Stimulated activated CD4-positive, alpha-beta T cell treated with anti-CD3 and anti-CD28 coated beads, Interleukin-15, amount 100 ng/mL, for 48 hours (primary cell): ENCODE measurements at places on chromosomes 3 and 15.

DNA sequence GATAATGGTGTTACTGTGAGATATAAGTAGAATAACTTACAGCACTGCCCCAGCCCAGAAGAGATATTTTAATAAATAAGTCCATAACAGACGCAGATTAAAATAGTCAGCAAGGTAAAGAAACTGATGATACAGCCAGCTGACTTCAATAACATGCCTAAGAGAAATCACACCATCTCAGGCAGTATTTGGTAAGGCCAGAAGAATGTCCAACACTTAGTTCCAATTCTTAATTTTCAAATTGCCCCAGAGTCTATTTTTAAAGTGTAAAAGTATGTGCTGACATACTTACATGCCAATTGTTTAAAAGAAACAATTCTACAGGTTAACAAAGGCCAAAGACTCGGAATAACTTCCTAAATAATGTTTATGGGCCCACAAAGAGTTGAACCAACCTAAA lies 1.6 kb downstream of the GNB4 start:
- DNase-seq: no peak

GRCh38 chr3:39407773-39408492 lies 1.4 kb downstream of the RPSA start:
- DNase-seq: no peak

- DNase-seq: no peak
Observed at GRCh38 chr3:109369510-109369909, 32.2 kb upstream of the DPPA4 start.

DNA sequence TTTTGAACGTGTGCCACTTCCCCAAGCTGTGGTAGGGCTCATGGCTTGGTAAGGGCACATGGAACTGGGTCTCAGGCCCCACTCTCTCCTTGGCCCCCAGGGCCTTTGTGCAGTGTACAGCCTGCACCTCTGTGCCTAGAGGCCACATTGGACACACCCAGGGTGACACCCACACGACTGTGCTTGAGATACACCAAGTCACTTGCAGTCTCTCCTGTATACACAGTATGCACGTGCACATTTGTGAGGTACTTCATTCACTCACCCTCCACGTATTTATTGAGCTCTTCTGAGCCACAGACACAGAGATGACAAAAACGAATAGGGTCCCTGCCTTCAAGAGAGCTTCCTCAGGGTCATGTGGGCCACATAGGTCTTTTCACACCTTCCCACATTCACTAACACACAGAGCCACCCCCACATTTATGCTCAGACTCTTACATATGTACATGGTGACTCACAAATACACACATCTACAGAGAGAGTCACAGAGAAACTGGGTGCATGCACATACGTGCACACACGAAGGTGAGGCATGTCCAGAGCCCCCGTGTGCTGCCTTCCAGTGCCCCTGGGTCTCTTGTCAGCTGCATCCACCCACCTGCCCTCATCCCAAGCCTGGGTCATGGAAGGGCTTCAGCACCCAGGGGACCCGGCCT lies 9.8 kb upstream of the TMEM115 start:
- DNase-seq: no peak

DNA sequence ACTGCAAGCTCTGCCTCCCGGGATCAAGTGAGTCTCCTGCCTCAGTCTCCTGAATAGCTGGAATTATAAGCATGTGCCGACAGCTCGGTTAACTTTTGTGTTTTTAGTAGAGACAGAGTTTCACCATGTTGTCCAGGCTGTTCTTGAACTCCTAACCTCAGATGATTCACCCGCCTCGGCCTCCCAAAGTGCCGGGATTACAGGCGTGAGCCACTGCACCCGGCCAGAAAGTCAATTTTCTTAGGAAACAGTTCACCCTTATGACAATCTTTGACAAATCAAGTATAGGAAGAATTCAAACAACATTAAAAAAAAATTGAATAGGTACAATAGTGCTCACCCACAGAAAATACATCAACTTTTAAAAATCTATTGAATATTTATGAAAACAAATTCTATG lies 23.6 kb upstream of the DUT start:
- DNase-seq: no peak

- DNase-seq: no peak
Observed at GRCh38 chr3:141387516-141387915, 19.2 kb downstream of the ZBTB38 start.

GRCh38 chr3:152175528-152175889 lies 93.2 kb upstream of the MBNL1 start:
- DNase-seq: no peak

DNA sequence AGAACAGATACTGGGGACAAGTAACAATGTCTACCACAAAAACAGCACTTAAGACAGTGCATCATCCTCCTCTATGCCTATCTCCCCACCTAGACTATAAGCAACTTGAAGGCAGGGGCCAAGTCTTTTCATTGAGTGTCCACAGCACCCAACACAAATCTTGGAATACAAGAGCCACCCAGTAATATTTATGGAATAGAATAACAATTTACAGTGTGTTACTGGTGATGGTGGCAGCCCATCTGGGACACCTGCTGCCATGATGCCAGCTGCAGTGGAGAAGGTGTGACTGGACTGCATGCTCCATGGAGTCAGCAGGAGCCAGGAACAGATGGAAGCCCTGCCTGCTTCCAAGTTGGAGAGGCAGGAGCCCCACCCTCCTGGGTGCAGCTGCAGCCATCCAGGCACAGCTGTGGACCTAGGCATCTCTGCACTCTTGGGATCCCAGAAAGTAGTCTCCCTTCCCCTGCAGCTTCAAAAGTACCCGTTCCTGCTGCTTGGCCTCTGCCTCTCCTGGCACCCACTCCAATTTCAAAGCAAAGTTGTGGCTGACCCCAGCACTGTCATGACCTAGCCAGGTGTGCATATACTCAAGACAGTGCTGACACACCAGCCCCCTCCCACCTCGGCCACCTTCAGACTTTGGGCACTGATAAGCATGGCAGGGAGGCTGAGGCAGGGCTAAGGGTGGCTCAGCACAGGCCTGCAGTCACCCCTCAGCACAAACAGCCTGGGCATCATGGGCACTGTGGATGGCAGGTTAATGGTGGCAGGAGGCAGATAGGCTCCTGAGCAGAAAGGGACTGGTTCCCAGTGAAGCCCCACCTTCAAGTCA lies 94.5 kb downstream of the TPRA1 start:
- no peak for DNase-seq

DNA sequence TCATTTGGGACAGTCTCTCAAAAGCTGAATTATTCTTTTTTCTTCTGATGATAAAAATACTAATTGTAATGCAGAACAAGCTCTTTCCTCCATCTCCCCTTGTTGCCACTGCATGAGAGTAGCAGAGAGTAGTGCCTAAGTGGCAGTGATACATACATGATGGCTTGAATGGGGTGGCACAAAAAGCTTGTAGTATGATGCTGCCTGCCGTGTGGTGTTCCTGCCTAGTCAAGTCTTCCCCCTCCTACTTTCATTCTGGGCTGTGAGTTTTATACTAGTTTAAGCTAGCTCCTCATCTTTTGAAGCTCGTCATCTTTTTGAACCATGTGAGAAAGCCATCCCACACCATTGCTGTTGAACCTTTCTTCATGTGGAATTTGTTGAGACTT lies 230.5 kb downstream of the NFKBIZ start:
- DNase-seq: no peak

DNA sequence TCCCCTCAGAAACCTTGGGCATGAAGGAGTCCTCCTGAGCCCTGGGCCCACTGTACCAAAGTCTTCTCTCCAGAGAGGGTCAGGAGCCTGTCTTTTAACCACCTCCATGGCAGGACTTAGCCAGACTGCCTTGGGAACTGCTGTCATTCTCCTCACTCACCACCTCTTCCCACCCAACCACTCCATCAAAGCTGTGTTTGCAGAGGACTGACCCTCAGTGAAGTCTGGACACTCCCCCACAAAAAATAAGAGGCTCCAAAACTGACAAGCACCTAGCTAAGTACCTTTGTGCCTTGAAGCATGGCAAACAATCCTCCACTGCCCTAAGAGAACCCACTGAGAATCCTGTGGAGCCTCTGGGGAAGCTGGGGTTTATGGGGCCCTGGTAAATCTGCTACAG lies 2.3 kb upstream of the SCAP start:
- no peak for DNase-seq

DNA sequence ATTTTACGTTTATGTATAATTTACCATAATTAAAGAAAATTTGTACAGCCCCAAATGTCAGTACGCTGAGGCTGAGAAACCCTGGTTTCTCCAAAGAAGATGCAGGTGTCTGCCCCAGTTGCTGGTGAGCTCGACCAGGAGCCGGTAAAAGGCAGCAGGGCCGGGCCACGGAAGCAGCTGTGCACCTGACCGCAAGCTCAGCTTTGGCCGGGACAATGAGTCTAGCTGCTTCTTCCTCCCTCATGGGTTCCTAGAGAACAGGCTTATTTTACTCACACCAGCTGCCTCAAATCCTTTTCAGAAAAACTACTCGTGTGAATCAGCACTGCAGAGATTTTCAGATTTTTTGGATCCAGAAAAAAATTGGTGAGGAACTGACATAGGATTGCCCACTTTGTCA lies 18.0 kb upstream of the ZXDC start:
- no peak for DNase-seq

DNA sequence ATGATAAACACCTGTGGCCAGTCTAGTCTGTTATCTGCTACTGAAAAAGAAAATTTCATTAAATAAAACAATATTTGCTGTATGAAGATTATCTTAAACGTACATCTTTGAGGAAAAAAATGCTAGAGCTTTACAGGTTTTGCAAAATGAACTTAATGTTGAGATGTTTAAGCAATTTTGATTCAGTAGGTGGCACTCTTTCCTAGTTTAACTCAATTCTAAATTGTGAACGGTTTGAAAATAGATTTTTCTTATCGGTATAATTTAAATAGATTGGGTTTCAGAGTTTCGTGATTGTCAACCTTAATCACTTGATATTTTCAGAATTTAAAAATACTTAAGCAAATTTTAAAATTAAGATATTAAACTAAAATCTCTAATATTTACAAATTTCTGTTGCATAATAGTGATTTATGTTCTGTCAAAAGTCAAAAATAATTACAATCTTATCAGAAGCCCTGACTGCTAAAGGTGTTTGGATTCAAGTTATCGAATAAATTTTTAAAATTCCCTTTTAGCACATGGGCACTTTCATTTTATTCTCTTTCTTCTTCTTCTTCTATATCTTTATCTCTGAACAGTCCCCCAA lies 7.0 kb upstream of the RNF111 start:
- DNase-seq: no peak

- DNase-seq: no peak
Observed at GRCh38 chr15:48547286-48547685, 98.2 kb downstream of the FBN1 start.

DNA sequence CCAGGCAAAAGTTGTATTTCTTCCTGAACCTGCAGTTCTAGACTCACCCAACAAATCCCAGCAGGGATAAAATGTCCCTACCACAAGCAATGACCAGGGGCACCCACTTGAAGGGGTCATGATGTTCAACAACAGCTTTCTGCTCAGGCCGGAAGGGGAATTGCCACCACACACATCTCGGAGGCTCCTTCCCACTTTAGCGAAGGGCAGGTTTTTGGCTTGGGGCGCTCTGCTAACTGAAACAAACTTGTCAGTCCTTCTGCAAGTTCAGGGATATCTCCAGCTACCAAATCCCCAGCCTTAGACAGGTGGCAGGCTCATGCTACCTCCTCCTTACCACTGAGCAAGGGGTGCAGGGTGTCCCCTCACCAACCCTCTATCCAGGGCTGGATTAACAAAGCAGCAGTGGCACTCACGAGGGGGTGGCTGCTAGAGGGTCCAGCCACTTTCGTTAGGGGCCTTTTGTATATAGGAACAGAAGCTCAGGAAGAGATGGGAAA lies 2.2 kb downstream of the ADCY5 start:
- DNase-seq: no peak

DNA sequence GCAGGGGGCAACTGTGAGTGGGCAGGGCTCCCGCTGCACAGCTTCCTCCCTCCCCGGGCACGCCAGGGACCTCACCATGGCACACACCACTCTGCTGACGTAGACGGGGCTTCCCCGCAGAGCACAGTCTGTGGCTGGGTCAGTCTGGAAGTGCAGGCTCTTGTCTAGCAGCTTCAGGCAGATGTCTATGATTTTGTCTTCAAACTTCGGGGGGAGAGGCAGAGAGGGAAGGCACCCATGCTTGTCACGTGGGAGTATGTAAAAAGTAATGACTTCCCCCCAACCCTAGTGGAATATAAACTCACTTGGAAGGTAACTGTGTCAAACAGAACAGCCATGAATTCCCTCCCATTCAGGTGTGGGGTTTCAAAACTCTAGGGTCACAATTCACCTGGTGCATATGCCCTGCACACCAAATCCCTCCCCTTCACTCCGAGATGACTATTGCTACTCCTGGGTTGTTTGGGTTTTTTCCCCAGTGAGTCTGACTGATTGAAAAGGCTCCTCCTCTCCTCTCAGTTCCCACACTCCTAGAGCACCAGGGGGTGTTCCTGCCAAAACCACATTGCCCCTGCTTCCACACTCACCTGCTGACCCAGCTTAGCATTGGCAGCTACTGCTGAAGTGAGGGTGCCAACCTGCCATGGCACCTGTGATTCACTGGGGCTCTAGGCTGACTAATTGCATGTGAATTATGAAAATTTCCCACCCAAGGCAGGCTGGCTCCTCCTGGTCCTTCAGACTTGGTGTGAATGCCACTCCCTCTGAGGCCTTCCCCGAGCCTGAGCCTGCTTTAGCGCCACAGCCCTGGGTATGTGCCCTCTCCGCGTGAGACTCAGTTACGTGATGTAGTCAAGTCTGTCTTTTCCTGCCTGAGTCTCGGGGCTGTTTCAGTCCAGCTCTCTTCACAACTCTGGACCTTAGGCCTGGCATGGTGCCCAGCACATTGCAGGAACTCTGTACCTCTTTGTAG lies 13.0 kb downstream of the TGM5 start:
- peak; percentile 8 for DNase-seq

DNA sequence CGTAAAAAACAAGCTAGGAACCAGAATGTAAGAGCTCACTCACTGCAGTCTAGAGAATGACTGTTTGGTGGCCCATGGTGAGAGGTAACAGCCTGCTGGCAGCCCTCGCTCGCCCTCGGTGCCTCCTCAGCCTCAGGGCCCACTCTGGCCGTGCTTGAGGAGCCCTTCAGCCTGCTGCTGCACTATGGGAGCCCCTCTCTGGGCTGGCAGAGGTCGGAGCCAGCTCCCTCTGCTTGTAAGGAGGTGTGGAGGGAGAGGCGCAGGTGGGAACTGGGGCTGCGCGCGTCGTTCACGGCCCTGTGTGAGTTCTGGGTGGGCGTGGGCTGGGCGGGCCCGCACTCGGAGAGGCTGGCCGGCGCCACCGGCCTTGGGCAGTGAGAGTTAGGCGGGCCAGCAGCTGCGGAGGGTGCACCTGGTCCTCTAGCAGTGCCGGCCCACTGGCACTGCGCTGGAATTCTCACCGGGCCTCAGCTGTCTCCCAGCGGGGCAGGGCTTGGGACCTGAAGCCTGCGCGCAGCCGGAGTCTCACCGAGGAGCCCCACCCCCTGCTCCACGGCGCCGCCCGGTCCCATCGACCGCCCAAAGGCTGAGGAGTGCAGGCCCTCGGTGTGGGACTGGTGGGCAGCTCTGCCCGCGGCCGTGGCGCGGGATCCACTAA lies 420.6 kb downstream of the RBMS3 start:
- DNase-seq: no peak

GRCh38 chr15:67824976-67825880 lies at the start of gene SKOR1:
TSS of gene SKOR1 (plus strand) at chr15:67825509. CDS start at chr15:67825603, 94 bp downstream.
- no peak for DNase-seq
